NCI-H187 treated with DMSO at 0.1 percent for 48 hours (cell line): ENCODE measurements at places on chromosomes 12 and 14.

DNA sequence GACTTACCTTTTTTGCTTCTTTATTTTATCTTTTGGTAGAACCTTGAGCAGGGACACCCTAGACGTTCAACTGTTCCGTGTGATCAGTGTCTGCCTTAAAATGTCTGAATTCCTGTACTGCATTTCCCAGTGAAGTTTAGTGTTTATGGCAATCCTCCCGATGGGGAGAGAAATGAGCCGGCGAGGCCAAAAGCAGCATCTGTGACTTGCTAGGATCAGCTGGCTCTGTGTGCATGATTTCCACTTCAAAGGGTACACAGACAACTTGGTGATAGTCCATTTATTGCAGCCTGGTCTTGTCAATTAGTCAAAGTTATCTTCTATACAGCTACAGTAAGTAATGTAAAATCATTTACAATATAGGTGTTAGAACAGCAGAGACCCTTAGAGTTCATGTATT lies 768.5 kb downstream of the DIO2 start:
- no peak for DNase-seq

- DNase-seq: no peak
Measured at GRCh38 chr12:1844661-1845409, 24.5 kb downstream of the LRTM2 start.

GRCh38 chr14:55339770-55340169 lies 68.5 kb downstream of the FBXO34 start:
- no peak for DNase-seq

- no peak for DNase-seq
Measured at GRCh38 chr12:124601706-124602105, 34.3 kb upstream of the NCOR2 start.

- DNase-seq: no peak
Measured at GRCh38 chr14:23093991-23094665, 808 bp downstream of the ACIN1 start.

GRCh38 chr12:89975574-89975973 lies 266.9 kb upstream of the ATP2B1 start:
- DNase-seq: no peak

- peak; percentile 94 for DNase-seq
Measured at GRCh38 chr12:95674631-95675030, 115.9 kb downstream of the NTN4 start.

GRCh38 chr12:53816360-53817020 lies 64.7 kb upstream of the CISTR start:
- DNase-seq: no peak

DNA sequence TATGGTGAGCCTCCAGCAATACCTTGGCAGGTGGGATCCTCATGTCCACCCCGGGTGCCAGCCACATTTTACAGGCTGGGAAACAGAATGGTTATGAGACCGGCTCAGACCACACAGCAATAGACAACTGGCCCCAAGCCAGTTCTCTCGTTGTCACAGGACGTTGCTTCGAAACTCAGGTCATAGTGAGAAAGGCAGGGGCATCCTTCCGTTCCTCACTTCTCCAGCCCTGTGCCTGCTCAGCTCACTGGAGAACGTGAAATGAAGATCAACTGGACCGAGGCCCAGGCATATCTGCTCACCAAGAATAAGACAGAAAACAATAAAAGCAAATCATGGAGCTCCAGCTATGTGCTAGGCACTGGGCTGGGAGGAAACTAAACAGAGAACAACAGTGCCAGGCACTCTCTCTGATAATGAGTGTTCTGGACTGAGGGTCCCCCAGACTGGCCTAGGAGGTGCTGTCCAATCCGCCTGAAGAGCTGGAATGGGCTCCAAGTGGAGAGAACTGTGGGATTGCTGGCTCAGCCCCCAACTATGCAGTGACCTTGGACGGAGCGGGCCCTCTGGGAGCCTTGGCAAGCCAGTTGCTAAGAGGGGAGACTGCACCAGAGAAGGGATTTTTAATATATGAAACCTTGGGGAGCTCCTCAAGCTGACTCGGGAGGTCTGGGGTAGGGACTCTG lies 18.8 kb upstream of the FAIM2 start:
- DNase-seq: no peak

GRCh38 chr12:95755261-95755865 lies 35.2 kb downstream of the NTN4 start:
- no peak for DNase-seq

DNA sequence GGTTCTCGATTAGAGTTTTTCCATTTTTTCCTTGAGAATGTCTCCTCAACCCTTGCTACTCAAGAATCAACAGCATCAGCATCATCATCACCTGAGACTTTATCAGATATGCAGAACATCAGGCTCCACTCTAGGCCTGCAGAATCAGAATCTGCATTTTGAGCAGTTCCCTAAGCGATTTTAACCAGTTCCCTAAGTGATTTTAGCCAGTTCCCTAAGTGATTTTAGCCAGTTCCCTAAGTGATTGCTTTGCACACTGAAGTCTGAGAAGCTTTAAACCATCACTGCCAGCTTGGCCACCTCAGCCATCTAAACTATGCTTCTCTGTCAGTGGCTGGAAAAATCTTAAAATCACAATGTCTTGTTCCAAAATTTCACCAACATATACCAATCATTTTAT lies 29.4 kb upstream of the SLC38A1 start:
- DNase-seq: no peak

DNA sequence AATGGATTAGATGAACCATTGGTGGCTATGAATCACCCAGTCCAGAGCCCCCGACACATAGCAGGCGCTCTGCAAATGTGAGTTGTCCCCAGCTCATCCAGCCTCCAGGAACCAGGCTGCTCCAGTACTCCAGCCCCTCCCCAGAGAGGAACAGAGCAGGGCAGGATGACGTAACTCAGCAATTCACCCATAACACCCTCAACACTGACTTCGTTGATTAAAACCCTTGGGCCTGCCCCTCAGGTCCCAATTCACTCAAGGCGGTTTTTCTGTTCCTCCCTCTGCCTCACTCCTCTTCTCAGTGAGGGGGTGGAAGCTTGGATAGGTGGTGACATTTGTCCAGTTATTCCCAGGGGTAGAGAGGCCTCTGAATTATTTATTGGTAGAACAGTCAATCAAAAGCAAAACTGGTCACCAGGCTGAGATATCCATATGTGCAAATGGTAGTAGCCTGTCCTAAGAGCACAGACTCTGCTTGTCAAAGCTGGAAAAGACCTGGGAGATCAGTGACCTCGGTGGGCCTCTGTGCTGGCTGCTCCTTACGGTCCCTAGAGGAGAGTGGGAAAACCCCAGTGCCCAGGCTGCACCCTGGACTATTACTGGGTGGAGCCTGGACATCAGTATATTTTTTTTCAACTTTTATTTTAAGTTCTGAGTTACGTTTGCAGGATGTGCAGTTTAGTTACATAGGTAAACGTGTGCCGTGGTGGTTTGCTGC lies 97.0 kb downstream of the CMKLR1 start:
- no peak for DNase-seq

DNA sequence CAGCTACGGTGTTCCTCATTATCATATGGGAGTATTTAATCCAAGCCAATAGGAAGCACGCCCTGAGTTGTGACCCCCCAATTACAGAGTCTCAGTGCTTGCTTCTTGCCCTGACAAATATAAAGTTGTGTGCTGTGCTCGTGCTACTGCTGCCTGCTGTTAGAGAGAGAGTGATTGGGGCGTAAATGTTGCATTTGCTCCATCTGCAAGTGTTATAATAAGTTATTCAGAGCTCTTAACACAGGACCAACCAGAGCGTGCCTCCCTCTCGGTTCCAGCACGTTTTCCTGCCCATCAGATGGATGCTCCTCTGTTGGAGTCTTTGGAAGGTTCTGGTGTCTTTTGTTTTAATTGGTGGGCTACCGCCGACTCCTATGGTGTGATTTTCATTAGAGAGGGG lies 81.4 kb downstream of the TESC start:
- DNase-seq: no peak

DNA sequence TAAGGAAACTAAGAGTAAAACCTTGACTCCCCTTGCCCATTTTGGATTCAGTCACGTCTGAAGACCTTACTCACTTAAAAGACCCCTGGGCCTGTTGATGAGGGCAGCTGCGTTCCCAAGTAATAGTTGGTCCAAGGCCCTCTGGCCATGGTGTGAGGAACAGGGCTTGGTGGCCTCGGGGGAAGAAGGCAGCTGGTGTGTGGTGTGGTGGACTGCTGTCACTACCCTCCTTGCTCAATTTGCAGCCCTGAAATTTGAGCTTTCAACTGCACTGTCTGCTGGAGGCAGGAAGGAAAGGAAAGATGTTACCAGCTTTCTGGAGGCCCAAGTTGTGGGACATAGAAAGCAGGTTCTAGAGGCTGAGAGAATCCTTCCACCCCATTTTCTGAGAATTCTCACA lies 128.2 kb downstream of the SLC38A6 start:
- DNase-seq: no peak

- no peak for DNase-seq
Measured at GRCh38 chr14:104115691-104116287, 22.6 kb upstream of the KIF26A start.

- no peak for DNase-seq
Measured at GRCh38 chr12:132516095-132517012, 26.4 kb downstream of the FBRSL1 start.

DNA sequence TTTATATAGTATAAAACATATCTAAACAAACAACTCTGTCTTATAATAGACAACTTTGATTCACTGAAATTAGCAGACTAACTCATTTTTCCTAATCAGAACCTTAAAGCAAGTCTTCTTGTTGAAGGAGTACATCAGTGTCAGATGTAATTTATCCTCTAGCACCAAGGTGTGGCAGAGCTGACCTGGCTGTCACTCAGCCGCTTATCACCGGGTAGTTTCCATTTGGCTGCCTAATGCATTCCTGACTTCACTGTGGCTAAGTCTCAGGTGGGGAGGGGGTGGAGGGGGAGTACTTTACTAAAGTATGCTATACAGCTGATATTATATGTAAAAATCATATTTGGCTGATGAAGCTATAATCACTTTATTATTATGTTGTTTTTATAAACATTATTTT lies 339.9 kb upstream of the RGS6 start:
- no peak for DNase-seq

GRCh38 chr14:73843296-73843695 lies 8.3 kb upstream of the PTGR2 start:
- no peak for DNase-seq

DNA sequence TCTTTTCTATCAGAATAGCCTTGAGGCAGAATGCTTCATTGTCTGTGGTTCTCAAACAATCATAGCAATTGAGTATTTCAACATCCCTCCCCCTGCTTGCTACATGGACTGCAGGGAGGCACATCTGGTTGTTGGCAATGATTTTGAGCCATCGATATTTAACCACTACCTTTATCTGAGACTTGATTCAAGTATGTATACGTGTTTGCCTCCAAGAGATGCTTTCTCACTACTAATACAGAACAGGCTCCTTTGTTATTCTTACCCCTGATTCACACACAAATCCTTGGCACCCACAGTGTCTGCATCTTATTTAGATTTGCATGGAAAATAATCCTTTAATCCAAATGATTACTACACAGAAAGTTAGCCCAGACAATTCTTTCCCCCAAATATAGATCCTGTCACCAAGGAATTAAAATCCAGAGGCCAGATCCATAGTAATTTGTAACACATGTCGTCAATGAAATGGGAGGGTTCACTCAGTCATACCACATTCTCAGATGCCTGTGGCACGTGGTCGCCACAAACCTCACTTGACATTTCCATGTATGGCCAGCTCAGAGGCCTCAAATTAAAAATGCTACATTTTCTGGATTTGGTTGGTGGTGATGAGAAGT lies 199.3 kb downstream of the ITPR2 start:
- DNase-seq: no peak

DNA sequence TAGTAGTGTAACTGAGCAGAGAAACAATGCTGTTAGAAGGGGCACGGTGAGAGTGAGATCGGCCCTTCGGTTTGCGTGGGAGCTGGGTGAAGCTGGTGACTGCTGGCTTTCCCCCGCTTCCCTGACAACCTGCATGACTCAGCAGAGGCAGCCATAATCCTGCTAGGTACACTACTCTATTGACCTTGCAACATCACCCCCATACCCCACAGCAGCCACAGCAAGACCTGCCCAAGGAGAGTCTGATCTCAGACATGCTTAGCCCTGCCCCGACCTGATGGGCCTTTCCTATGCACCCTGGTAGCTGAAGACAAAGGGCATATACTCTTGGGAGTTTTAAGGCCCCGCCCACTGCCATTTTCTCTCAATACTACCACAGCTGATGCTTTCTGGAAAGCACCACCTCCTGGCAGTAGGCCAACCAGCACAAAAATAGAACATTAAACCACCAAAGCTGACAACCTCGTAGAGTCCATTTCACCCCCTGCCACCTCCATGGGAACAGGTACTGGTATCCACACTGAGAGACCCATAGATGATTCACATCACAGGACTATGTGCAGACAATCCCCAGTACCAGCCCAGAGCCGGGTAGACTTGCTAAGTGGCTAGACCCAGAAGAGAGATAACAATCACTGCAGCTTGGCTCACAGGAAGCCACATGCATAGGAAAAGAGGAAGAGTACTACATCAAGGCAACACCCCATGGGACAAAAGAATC lies 75.9 kb upstream of the RGS6 start:
- no peak for DNase-seq

- DNase-seq: no peak
Measured at GRCh38 chr12:92439420-92439805, 263.4 kb upstream of the PLEKHG7 start.

- DNase-seq: no peak
Measured at GRCh38 chr12:131271724-131272123, 318.0 kb downstream of the ADGRD1 start.

- DNase-seq: no peak
Measured at GRCh38 chr12:32826807-32827412, 69.7 kb downstream of the PKP2 start.

GRCh38 chr12:104340177-104340576 lies 36.6 kb downstream of the EID3 start:
- no peak for DNase-seq

- DNase-seq: no peak
Measured at GRCh38 chr14:66442953-66443571, 43.1 kb upstream of the CCDC196 start.

DNA sequence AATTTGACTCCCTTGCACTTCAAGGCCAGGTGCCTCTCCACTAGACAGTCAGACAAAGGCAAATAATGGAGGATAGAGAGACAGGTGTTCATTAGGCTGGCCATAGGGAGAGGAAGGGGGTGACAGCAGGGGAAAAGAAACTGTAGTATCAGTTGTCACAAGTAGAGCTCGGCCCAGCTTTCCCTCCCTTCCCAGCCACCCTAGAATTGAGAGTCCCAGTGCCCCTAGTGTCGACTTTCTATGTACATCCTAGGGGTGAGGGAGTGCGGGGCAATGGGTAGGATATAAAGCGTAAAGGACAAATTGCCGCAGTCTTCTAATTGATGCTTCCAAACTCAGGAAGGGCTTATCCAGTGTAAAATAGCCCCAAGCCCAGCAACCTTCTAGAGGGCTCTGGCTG lies 39.0 kb downstream of the BAZ2A start:
- DNase-seq: peak; percentile 97

GRCh38 chr14:72666610-72667009 lies 227.3 kb downstream of the DPF3 start:
- no peak for DNase-seq
